ENCODE measurements at places on chromosomes 11 and 22.
A peak's percentile ranks its signal among the peaks of the same experiment; 100 is the strongest.

DNA sequence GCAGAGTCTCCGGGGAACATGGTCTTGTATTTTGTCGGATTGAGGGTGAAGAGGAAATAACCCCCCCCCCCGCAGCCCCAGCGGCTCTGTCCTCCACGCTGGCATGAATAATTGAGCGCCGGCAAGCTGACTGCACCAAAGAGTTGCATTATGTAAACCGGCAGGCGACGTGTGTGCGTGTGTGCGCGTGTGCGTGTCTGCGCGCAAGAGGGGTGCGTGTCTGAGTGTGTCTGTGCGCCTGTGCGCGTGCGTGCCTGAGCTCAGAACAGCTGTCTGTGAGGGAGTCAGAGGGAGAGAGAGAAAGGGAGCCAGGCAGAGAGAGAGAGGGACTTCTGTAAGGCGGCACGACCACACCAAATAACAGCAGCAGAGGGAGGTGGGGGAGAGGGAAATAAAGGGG is 94.4 kb downstream of the SCN3B start:
- DNase-seq: peak; percentile 30

DNA sequence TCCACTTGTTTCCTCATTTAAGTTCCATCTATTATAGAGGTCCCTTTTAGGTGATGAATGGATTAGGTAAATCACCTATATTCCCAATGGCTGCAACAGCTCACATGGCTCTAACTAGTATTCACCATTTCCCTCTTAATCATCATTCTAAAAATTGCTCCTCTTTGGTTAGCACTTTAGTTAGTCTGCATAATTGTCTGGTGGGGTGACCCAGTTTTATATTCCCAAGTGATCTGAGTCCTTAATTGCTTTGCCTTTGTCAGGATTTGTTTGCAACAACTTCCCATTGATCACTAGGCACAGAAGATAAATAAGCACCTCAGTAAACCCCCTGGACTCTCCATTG is 395.2 kb downstream of the RAB38 start:
- DNase-seq: no peak

GRCh38 chr11:15942936-15943335 is 413.4 kb downstream of the SOX6 start:
- DNase-seq: no peak

- peak; percentile 47 for DNase-seq
Measured at GRCh38 chr11:122863704-122864326, 18.7 kb upstream of the JHY start.

DNA sequence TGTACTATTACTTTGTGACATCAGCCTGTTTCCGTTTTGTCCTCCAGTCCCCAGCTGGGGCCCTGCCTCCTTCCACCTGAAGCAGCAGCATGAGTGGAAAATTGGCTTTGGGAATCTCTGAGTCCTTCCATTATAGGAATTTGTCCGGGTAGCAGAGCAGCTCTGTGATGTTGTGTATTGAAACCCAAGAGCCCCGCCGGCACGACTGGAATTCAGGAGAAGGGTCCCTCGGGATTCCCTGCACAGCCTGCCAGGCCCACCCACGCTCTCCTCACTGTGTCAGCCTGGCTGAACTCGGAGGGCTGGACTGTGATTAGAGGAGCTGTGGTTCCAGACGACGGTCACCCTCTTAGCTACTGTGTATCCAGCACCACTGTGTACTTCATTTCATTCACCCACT is 18.8 kb upstream of the TSPAN18 start:
- DNase-seq: no peak

DNA sequence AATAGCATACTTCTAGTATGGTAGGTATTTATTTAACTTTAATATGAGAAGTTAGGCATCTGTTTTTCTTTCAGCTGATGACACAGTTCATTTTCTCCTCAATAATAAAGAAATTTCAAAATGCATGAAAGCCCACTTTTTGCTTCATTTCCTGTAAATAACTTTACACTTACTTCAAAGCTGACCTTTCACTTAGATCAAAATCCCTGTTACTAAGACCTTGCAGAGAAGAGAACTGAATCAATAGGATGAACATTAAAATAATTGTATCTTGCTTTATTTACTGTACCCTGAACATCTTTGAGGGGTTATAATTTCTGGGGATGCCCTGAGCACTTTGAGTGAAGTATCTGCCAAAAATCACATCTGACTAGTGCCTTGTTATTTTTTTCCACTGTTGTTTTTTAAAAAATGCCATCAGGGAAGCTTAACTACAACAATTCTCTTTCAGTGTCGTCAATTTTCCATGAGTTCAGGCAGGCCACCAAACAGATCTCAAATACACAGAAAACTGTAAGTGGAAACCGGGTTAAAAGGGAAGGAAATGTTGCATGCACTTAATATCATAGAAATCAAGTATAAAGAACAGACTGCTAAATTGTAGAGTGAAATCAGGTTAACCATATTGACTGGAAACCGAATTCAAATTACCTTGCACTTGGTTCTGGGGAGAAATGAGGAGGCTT is 206.2 kb downstream of the MAML2 start:
- DNase-seq: no peak

GRCh38 chr11:60788401-60789125 is 3.4 kb downstream of the MS4A10 start:
- DNase-seq: no peak

GRCh38 chr11:86483940-86484794 is 109.5 kb downstream of the CCDC81 start:
- no peak for DNase-seq

DNA sequence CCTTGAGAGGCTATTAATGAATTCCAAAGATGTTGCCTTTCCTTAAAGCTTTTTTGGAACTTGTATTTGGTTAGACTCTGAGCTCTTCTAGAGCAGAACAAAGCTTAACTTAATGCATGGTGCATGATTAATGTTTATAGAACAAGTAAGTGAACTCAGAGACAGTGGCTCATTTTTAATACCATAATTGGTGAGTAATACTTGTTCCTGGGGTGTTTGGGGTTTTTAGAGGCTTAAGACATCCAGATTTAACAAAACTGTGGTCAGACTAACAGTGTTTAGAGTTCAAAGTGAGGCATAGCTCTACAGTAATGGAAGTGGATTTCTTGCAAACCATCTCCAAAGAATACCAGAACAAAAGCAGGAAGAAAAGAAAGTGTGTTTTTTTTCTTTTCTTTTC is 73.7 kb upstream of the CTSC start:
- DNase-seq: no peak

- DNase-seq: no peak
Measured at GRCh38 chr11:74321487-74322188, 10.2 kb upstream of the P4HA3 start.

DNA sequence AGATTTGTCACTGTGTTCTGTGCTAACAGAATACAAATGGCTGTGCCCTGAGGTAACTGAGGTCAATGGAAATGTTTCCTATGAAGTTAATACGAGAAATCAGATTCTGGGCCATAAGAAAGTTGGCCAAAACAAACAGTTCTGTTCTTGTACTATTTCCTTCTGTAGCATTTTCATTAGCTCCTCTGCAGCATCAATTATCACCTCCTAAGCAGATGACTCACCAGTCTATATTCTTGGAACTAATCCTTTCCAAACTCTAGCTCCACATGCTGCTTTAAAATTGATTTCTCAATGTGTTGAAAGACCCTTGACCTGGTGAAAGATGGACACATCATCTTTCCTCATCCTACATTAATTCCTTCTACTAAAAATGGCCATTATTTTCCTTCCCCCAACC is 736.0 kb downstream of the NELL1 start:
- no peak for DNase-seq

GRCh38 chr11:113072237-113072858 is 111.1 kb downstream of the NCAM1 start:
- no peak for DNase-seq

- DNase-seq: no peak
Measured at GRCh38 chr11:62458212-62459002, 39.6 kb downstream of the SCGB1A1 start.

GRCh38 chr11:105372206-105372605 is 232.6 kb upstream of the CARD18 start:
- DNase-seq: no peak

DNA sequence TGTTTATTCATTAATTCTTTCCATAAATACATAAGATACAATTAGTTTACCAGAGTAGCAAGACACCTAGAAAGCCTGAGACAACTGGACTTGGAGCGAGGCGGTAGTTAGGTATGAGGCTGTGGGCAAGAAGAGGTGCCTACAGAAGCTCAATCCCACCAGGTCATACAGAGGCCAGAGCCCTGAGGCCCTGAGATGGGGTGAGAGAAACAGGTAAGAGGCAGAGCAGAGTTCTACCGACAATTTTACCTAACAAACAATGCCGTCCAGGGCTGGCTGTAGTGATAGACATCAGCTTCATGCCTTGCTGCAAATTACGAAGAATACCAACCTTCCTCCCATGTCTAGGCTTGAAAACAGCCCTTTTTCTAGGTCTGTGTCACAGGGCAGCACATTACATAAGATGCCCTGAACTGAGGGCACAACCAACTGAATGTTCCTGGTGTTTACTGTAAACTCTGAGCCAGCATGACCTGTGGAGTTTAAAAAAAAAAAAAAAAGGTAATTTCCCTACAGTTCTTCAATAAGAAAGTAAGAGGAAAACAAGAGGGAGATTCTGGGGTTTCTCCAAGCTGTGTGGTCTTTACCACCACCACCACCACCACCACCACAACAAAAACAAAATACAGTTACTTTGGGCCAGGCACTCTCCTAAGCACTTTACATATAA is 105.8 kb downstream of the GAB2 start:
- DNase-seq: no peak

DNA sequence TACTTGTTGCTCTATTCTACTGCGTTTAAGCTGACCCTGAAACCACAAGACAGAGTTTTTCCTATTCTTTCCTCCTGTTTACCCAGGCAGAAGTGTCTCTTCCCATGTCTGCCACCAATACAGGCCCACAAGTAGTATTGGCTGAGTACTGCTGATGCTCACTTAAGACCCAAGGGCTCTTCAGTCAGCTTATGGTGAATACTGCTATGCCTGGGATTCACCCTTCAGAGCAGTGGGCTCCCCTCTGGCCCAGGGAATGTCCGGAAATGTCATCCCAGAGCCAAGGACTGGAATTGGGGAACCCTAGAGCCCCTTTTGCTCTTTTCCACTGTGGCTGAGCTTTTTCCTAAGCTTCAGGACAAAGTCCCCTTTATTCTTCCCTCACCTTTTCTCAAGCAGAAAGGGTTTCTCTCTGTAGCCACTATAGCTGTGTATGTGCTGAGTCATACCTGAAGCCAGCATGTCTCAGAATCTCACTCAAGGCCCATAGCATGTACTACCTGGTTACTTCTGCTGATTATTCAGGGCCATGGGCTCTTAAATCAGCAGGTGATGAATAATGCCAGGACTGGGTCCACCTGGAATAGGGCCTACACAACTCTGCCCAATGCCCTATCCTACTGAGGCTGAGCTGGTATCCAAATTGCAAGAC is 745.8 kb upstream of the ANO5 start:
- DNase-seq: no peak

DNA sequence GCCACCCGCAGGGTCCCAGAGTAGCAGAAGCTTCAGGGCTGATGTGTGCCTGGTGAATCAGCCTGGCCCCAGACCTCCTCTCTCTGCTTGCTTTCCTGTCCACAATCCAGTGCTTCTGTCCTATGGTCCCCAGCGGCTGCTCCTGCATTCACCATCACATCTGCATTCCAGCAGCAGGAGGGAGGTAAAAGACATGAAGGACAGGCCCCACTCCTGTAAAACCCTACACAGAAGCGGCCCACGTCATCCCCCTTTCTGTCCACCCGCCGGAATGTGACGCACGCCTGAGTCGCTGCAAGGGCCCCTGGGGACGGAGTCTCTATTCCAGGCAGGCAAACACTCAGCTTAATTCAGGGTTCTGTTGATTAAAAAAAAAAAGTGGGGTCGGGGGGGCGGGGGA is 58.3 kb downstream of the CDKN1C start:
- DNase-seq: no peak

DNA sequence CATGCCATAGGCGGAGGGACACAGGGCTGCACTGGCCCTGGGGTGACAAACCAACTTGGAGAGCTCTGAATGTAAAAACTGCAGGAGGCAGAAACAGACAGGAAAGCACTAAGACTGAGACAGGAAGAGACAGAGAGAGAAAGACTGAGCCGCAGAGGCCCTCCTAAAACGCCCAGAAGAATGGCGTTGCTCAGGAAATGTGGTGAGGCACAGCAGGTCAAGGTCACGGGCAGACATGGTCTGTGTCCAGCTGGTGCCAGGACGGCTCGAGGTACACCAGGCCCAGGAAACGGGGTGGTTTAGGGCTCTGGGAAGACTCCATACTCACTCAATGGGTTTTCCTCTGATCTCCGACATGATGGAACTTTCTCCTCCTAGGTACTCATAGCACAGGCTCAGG is 29.1 kb downstream of the MAFF start:
- DNase-seq: no peak

DNA sequence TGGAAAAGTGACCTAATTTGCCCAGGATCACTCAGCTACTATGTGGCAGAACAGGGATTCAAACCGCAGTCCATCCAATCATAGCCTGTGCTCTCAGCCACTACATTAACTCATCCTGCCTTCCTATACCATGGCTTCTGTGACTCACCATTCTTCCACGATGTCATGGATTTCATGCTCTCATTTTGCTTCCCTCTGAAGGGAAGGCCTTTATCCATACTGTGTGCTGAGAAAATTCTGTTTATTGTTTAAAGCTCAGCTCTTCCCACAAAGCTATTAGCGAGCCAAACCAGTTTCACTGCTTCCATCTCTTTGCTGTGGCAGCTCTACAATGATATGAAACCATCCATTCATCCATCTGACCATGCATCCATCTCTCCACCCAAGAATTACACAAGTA is 289.9 kb downstream of the TENM4 start:
- DNase-seq: no peak

- DNase-seq: no peak
Measured at GRCh38 chr11:46978005-46978491, 41.5 kb downstream of the CSTPP1 start.

DNA sequence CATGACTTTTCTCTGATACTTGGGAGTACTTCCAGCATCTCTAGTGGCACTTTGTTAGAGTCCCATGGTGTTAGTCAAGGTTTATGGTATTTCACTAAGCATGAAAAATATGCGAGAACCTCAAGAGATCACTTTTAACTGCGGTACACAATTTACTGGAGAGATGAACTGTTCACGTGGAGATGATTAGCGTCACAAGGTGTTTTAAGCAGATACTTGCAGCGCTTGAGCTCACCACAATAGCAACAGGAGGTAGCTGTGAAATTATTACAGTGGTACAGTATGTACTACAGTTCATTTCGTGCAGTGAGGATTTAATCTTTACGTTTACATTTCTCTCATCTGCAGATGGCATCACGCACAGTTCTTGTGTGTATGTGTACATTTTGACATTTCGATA is 4.5 kb downstream of the PARVA start:
- DNase-seq: no peak

DNA sequence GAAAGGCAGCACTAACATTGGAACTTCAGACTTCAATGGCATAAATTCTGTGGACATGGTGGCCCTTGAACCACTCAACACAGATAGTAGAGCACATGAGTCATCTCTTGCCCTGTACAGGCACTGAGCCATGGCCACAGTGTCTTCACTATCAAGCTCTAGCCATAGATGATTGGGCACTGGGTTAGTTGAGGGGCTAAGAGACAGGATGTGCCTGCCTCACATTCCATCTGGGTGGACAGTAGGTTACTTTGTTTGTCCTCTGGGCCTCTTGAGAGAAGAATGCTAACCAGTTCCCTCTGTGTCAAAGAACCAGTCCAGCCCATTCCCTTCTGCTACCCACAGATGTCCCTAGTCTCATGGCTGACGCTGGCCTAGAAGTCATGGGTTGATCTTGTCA is 39.8 kb downstream of the OR6Q1 start:
- no peak for DNase-seq

GRCh38 chr22:30636226-30637077 is 871 bp downstream of the SLC35E4 start:
- DNase-seq: peak; percentile 61
